ENCODE measurements at places on chromosomes 7 and 10. TPM values are rescaled to one million over a fixed set of nuclear protein-coding genes. Genes with fewer than 3 reads are reported as not detected.

SPAM1 gene
- not detected for total RNA-seq

DNA sequence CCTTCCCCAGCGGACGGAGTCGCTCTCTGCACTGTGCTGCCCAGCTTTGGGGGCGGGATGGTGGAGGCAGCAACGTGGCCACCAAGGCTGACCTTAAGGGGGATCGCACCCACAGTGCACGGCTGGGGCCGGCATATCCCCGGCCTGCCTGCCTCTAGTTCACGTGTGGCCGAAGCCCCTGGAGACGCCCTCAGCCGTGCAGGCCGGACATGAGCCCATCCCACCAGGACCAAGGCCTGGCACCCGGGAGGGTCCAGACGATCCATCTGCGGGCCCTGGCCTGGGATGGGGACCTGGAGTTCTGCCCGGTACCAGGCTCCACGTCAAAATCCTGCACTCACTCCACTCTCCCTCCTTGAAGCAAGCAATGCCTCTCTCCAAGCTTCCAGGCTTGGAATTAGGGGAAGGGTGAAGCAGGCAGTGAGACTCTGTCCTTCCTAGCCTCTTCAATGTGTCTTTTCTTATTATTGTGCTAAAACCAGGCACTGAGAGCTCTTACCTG is 520.8 kb downstream of the REEP3 start:
- DNase-seq, result no peak

ADIRF gene
- total RNA-seq, result not detected

GRCh38 chr10:78209970-78210369 is 176.3 kb downstream of the RPS24 start:
- DNase-seq, result no peak

DNA sequence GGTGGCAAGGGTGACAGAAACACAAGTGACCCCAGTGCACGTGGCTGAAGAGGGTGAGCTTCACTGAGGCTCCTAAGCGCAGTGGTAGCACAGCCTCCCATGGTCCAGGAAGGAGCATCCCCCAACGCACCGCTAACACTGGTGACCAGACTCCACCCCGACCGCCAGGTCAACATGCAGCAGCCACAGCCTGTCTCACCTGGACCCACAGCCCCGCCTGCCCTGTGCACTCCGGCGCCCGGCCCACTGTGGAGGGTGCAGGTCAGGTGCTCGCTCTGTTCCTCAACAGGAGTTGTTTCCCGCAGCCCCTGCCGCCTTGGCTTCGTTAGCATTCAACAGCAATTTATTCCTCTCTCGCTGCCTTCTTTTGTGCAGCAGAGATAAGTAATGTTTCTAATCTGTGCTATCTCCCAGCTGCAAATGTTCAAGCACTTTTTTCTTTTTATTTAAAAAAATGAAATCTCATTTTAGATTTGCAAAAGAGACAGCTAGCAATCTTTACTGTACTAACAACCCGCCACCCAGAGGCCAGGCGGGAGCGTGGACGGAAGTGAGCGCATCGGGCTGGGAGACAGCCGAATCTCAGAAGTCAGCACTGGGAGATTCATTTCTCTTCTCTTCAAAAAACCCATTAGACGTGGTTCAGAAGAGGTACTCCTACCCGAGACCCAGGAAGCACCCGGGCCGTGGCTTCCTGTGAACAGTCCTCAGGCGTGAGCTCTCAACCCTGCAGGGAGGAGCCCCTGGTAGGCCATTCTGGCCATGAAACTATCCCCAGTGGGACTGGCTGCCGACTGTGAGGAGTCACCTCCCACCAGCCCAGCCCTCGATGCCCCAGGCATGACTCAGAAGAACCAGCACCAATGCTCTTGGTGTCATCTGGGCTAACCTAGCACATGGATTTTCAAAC is 133.4 kb downstream of the MAD1L1 start:
- no peak for DNase-seq

GRCh38 chr10:60422809-60423208 is 33.1 kb upstream of the ANK3 start:
- no peak for DNase-seq

- DNase-seq, result no peak
Measured at GRCh38 chr10:97307866-97308780, 10.9 kb upstream of the FRAT1 start.

DNA sequence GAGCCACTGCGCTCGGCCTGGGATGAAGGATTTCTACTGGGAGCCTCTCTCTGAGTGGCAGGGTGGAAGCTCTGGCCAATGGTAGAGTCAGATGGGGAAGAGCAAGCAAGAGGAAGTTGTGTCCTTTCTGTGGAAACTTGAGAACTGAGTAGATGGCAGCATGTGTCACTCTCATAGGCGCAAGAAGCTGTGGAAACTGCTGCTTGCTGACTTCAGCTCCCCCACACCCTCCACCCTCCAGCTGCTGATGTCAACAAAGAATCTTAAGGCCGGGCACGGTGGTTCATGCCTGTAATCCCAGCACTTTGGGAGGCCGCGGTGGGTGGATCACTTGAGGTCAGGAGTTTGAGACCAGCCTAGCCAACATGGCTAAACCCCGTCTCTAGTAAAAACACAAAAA is 39.8 kb upstream of the SRGN start:
- DNase-seq, result no peak

MYO1G gene
- not detected for total RNA-seq

- no peak for DNase-seq
Measured at GRCh38 chr7:5218564-5219360, 28.7 kb downstream of the WIPI2 start.

SLC26A5 gene
- not detected for total RNA-seq

GRCh38 chr10:97087296-97087695 is 98.5 kb downstream of the SLIT1 start:
- peak; percentile 33 for DNase-seq

COL13A1 gene
- total RNA-seq, result 16.6 TPM

DNA sequence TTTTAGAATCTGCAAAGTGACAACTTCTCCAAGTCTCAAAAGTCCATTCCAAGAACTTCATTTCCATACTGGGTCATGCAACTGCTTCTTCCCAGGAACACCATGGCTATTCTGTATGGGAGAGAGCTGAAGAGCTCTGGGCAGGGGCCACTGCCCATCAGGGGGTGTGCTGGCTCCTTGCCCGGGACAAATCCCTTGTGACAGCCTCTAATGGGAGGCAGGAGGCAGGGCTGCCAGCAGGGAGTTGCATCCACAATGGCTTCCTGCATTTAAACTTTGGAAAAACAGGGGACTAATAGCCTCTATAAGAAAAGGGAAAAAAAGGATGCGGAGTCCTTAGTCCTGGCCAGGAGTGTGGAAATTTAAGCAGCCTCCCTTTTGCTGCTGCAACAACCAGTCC is 18.4 kb upstream of the FRMD4A start:
- no peak for DNase-seq

GRCh38 chr7:13979671-13980435 is 9.6 kb downstream of the ETV1 start:
- DNase-seq, result no peak

GRCh38 chr10:78811174-78811573 is 257.6 kb upstream of the ZMIZ1 start:
- DNase-seq, result no peak

ADGRA1 gene
- total RNA-seq, result 0.37 TPM

Data from H7 (cell line).